Activated CD4-positive, alpha-beta memory T cell treated with anti-CD3 and anti-CD28 coated beads, Interleukin-2, amount 10 ng/mL, durations not matched to agents 7 days and 5 days (primary cell): ENCODE measurements at places on chromosomes 16 and 17. TPM values are rescaled to one million over a fixed set of nuclear protein-coding genes. Genes with fewer than 3 reads are reported as not detected.

Gene TEKT1
- not detected for total RNA-seq

Gene TBX21
- 61.1 TPM for total RNA-seq

Gene ATAD5
- total RNA-seq: 24.0 TPM

Gene LRRC36
- not detected for total RNA-seq

Gene CSH2
- total RNA-seq: not detected

Gene DNAH3
- 0.05 TPM for total RNA-seq

Gene KRT33A
- total RNA-seq: not detected
